Aorta (tissue), 5 donors: ENCODE measurements at places on chromosomes 6 and 20. TPM values are rescaled to one million over a fixed set of nuclear protein-coding genes. Genes with fewer than 3 reads are reported as not detected.

- DNase-seq: no peak
Measured at GRCh38 chr6:90863043-90863442, 276.2 kb upstream of the MAP3K7 start.

DNA sequence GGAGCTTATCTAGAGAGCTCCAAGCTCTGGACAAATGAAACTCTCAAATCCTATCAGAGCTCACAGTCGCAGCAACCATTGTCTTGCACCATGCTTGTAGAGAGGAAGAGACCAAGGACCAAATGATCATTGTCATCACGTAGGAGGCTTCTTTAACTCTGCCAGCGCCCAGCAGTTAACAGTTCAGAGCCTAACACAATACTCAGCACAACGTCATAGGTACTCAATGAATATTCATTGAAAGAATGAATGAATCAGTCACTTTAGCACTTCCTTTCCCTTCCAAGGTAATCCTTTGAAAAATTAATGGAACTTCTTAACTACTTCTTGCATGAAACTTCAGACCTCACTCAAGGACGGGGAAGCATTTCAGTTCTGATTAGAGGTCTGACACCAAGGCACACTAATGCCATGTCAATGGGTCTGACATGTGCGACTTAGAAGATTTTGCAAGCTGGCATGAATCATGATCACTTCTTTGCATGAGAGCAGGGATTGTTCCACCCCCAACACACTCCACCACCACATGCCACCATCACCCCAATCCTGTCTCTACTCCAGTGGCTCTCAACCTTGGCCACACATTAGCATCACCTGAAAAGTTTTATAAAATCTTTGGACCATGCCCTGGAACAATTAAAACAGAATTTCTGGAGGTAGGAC lies 45.1 kb downstream of the KHDC1L start:
- DNase-seq: no peak

GRCh38 chr6:35154262-35154661 lies 13.1 kb upstream of the TCP11 start:
- no peak for DNase-seq

GRCh38 chr20:57407541-57407956 lies 16.4 kb downstream of the RBM38 start:
- no peak for DNase-seq

DNA sequence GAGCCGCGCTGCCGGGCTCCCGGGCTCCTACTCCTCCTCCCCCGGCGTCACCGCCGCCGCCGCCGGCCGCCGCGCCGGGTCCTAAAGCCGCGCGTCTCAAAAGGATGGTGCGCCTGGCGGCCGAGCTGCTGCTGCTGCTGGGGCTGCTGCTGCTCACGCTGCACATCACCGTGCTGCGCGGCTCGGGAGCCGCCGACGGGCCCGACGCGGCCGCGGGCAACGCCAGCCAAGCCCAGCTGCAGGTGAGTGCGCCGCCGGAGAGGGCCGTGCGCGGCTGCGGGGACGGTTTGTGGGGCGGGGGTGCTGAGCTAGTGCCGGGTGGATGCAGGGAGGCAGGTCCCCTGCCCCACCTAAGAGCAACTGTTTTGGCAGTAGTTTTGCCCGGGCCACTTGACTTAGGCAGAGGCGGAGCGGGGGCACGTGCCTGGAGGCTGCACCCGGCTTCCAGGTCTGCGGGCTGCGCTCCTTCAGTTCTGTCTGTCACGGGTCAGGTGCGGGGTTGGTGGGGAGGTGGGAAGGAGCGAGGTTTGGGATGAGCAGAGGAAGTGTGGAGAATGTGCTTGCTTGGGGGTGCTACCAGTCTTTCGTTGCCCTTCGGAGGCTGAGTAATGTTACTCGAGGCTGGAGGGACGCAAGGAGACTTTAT lies 722 bp downstream of the ISM1 start:
- peak; percentile 58 for DNase-seq

- DNase-seq: no peak
Measured at GRCh38 chr6:6482256-6482655, 106.3 kb upstream of the LY86 start.

GRCh38 chr6:42505385-42505718 lies 53.6 kb upstream of the TRERF1 start:
- no peak for DNase-seq

GRCh38 chr6:49052901-49053300 lies 410.2 kb downstream of the MMUT start:
- no peak for DNase-seq

DNA sequence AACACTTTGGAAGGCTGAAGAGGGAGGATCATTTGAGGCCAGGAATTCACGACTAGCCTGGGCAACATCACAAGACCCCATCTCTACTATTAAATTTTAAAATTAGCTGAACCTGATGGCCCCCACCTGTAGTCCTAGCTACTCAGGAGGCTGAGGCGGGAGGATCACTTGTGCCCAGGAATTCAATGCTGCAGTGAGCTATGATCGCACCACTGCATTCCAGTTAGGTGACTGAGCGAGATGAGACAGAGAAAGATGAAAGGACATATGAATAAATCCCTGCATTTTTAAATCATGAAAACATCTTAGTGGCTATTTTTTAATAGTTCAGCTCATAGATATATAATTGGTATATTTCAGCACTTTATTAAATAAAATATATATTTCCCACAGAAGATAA lies 93.8 kb downstream of the GPR63 start:
- no peak for DNase-seq

- no peak for DNase-seq
Measured at GRCh38 chr6:161481786-161482516, 208.1 kb upstream of the AGPAT4 start.

GRCh38 chr6:122484760-122485159 lies 13.2 kb upstream of the SERINC1 start:
- no peak for DNase-seq

DNA sequence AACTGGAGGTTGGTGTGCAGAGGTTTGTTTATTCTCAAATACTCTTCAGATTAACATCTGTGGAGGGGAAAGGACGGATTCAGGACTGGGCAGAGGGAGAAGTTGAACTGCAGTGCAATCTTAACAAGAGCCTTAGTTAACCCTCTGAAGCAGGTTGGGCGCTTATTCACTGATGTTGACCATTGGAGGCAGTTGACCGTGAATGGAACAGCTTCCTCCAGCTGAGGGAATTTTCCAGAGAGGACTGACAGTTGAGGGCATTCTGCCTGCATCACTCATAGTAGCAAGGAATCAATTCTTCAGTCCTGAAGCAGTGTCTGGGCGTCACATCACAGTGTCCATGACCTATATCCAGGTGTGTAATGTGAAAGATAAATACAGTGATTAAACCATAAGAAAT lies 80.9 kb downstream of the PLCB4 start:
- DNase-seq: no peak

- DNase-seq: no peak
Measured at GRCh38 chr6:131258816-131259476, 123.7 kb downstream of the AKAP7 start.

GRCh38 chr6:81172056-81172740 lies 580.3 kb downstream of the TENT5A start:
- DNase-seq: peak; percentile 62

- no peak for DNase-seq
Measured at GRCh38 chr20:63183422-63184146, 32.3 kb downstream of the YTHDF1 start.

DNA sequence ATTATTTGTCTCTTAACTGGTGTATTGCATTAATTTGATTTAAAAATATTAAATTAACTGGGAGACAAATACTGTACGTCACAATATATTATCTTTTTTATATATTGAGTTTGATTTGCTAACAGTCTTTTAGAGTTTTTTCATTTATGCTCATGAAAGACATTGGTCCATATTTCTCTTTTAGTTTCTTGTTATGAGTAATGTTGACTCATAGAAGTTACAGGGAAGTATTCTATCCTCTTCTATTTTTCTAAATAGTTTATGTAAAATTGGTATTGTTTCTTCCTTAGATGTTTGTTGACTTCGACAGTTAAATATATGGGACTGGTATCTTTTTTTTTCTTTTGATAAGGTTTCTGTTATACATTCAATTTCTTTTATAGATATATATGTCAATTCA lies 1115.6 kb upstream of the CITED2 start:
- DNase-seq: no peak

DNA sequence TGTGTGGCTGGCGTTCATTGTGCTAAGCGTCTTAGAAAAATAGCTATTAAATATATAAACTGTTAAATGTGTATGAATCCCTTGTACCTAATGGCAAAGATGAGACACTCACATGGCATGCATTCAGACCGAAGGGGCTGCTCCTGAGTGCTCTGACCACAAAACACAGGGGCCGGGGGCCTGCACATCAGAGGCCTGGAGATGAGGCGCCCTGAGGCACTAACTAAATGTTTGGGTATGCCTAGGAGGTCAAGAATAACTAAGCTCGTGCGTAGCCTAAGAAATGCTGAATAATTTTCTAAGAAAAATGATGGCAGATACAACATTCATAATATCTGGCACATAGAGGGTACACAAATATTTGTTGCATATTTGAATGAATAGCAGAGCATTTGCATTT lies 92.5 kb downstream of the PSMB1 start:
- DNase-seq: no peak

DNA sequence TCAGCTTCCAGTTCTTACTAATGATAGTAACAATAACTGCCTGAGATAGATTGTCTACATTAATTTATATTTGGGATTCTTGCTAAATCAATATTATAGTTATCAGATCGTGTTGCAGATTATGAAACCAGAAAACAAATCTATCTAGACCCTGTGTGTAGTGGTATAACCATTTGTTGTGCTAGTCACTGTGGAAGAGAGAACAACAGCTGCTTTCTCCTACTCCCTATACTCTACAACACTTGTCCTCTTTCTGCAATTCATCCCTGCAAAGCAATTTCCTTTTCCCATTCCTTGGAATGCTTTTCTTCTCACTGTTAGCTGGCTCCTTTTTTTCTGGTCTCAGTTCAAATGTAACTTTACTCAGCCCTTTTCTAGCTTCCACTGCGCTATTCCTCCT lies 8.3 kb downstream of the COX7A2 start:
- DNase-seq: no peak

DNA sequence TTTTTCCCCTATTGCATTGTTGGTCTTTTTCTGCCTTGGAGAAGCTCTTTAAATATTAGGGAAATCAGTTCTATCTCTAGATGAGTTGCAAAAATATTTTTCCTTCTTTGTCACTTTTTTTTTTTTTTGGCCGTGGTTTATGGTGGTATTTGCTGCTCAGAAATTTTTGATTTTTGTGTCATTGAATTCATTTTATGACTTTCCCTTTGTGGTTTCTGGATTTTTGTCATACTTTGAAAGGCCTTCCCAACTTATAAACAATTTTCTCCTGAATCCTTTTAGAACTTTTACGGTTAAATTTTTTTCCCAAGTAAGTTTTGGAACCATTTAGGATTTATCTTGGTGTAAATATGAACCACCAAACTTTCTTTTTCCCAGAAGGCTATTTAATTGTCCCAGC lies 145.6 kb downstream of the GJA10 start:
- DNase-seq: no peak

DNA sequence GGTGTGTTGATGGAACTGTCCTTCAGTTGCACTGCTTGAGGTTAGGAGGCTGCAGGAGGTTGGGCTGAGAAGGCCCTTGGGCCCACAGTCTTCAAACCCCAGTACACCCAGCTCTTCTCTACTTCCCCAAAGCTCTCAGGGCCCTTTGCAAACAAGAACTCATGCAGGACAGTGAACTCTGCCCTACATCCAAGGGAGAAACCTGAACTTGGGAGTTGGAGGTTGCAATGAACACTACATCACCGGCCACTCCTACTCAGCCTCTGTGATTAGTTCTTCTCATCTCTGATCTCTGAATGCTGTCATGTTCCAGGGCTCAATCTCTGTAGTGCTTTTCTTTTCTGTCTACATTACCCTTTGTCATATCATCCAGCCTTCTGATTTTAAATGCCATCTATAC lies 148.5 kb upstream of the PDE7B start:
- no peak for DNase-seq

- no peak for DNase-seq
Measured at GRCh38 chr6:38750968-38751615, 36.0 kb downstream of the DNAH8 start.

DNA sequence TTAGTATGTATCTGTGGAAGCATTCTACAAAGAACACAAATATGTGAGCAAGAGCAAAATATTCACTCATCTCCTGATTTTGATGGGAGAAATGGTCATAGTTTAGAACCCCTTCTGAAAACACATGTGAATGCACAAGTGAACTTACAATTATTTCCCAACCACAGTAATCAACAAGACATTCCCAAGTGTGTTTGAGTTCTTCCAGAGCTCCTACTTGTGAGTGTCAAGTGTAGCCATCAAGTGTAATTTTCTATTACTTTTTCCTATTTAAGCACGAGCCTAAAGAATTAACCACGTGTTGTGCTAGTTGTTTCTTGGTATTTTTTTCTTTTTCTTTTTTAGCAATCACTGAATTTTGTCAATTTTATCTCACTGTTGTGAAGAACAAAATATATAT lies 402.3 kb downstream of the NKAIN2 start:
- no peak for DNase-seq

GRCh38 chr20:60804918-60805630 lies 447.0 kb upstream of the CDH4 start:
- no peak for DNase-seq

DNA sequence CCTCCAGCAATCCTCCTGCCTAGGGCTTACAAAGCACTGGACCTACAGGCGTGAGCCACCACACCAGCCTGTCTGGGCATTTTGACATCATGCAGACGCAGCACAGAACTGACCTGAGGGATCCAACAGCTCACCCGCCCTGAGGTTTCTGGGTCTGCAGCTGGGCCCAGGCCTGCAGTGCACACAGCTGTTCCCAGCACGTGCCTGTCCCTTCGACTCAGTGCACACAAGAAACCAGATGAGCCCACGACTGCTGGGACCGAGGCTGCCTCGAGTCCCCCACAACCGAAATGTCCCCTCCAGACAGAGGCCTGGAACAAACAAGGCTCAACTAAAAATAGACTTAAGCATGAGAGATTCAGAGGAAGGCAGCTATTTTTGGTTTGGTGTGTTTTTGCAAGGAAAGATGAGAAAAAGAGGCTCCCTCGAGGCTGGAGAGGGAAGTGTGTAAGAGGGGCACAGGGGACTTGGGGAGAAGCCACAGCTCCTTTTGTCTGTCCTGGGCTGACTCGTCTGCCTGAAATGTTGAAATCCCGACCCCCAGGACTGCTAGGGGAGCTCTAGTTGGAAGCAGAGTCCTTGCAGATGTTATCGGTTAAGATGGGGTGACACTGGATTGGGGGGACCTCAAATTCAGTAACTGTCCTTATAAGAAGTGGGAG lies 66.3 kb downstream of the YTHDF1 start:
- DNase-seq: peak; percentile 13

GRCh38 chr6:147699637-147700036 lies 191.1 kb downstream of the SAMD5 start:
- DNase-seq: no peak

KCNB1 gene
- not detected for polyA plus RNA-seq

QKI gene
- 27.1 TPM for polyA plus RNA-seq

SIRPA gene
- polyA plus RNA-seq: 14.8 TPM

TMEM63B gene
- polyA plus RNA-seq: 15.0 TPM

ME1 gene
- 13.2 TPM for polyA plus RNA-seq

EYA2 gene
- 2.8 TPM for polyA plus RNA-seq

HFE gene
- 6.7 TPM for polyA plus RNA-seq

CTAGE9 gene
- not detected for polyA plus RNA-seq

PARD6B gene
- 2.1 TPM for polyA plus RNA-seq

PRPH2 gene
- polyA plus RNA-seq: 0.72 TPM

SLC35D3 gene
- not detected for polyA plus RNA-seq
